ENCODE measurements at places on chromosomes 6 and 20.

DNA sequence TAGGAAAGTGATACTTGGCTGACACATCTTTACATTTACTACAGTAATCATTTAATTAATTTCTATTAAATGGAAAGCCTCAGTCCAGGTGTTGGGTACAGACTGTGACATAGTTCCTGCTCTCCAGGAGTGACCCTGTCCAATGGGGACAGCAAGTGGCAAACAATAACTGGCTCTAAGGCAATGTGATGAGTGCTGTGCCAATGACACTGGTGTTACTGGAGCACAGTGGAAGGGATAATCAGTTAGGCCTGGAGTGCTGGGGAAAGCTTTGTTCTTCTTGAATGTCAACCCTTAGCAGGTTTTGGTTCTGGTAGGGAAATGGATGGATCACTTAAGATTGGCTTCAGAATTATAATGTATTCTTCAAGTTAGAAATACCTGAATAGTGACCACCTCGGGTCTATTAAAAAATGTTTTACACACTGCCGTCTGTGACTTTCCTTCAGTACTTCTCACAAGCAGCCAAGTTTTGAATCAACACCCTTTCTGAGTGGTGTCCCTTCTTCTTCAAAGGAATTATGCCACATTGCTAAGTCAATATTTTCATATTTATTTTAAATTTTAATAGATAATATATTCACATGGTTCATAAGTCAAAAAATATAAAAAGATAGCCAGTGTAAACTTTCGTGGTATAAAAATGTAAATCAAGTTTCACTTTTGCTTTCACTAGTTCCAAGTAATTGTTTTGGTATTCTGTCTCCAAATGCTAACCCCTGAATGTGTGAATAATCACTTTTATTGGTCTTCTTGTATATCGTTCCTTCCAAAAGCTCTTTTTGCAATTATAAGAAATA is 9.6 kb downstream of the CMTR1 start:
- DNase-seq: no peak

- DNase-seq: no peak
These were observed 373.8 kb upstream of the JAG1 start for GRCh38 chr20:11047559-11047958.

- DNase-seq: no peak
These were observed 53.3 kb downstream of the FAM217A start for GRCh38 chr6:4025681-4026080.

DNA sequence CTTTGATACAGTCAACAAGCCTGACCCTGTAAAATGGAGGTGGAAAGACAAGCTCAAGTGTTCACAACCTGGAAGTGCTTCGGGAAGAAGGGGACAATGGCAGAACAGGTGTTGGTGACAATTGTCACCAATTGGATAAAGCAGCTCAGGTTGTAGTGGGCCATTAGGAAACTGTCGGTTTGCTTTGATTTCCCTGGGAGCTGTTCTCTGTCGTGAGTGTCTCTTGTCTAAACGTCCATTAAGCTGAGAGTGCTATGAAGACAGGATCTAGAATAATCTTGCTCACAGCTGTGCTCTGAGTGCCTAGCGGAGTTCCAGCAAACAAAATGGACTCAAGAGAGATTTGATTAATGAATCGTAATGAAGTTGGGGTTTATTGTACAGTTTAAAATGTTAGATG is 15.0 kb downstream of the CCR6 start:
- no peak for DNase-seq

GRCh38 chr20:34402461-34402860 is 39.4 kb downstream of the ITCH start:
- DNase-seq: no peak

DNA sequence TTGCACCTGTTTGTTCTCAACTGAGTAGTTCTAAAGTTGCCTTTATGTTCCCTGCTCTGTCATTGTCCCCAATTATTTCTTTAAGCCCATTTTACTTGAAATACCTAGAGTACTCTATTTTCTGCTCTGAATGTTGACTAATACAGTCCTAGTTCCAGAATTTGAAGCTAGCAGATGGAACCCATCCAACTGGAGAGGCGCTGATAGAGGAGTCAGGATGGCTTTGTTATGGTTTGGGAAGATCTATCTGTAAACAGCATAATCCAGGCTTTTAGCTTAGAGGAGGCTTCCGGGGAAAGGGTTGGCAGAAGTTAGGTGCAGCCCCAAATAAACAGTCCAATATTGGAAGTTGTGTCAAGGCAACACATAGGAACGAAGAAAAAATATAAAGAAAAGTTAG is 927.7 kb downstream of the TFAP2A start:
- DNase-seq: no peak

GRCh38 chr6:112874881-112875280 is 527.8 kb downstream of the RFPL4B start:
- DNase-seq: no peak

GRCh38 chr20:40161391-40161790 is 527.6 kb downstream of the MAFB start:
- no peak for DNase-seq

DNA sequence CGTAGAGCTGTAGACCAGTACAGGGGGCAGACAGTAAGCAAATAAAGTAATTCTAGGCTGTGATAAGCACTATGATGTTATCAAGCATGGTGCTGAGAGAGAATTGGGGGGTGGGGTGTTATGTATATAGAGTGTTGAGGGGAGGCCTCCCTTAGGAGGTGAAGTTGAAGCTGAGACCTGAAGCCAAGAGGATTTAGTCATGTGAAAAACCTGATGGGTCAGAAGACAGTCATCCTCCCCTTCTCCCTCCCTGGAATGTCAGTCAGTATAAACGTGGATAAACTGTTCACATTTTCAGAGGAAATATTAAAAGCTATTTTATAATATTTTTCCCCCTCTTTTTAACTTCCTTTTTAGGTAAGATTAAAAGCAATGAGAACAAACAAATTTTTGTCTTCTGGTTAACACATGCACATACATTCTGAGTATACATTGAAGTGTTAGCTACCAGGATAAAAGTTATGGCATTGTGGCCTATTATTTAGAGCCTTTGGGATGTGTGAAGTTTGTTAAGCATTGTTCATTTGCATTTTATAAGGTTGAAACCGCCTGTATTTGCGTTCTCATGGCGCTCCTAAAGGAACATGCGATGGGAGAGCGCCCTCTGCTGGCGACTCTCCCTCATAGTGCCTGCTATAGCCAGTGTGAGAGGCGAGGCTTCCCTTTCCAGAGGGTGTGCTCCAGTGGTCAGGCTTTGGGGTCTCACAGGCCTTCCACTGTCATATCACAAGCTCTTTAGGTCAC is 35.4 kb upstream of the MAPK13 start:
- DNase-seq: peak; percentile 71
